ENCODE measurements at places on chromosomes 12 and 14.

GRCh38 chr12:123532808-123533649 lies 490 bp downstream of the RILPL1 start:
- DNase-seq, result peak; percentile 20

DNA sequence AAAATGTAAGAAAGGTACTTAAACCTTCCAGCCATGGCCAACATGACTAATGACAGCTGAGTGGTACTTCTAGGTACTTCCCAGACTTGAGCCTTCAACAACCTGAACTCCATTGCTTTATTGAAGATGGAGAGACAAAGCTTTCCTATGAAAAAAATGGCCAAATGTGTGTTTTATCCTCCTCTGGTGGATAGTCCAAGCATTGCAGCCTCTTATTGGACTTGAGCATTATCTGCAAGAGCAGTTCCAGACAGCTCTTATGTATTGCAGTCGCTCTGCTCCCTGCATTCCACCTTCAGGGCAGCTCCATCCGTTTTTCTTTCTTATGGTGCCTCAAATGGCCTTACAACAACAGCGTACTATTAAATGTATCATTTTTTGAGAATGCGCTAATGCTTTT lies 588.2 kb downstream of the NRXN3 start:
- peak; percentile 54 for DNase-seq

GRCh38 chr14:99125616-99126431 lies 146.2 kb downstream of the BCL11B start:
- no peak for DNase-seq

GRCh38 chr12:54479421-54479820 lies 6.0 kb upstream of the GTSF1 start:
- DNase-seq, result no peak

GRCh38 chr14:20697273-20698017 lies 8.9 kb downstream of the ANG start:
- no peak for DNase-seq

GRCh38 chr12:81231574-81232368 lies 153.9 kb downstream of the ACSS3 start:
- peak; percentile 46 for DNase-seq

GRCh38 chr12:91883811-91884210 lies 261.8 kb downstream of the BTG1 start:
- no peak for DNase-seq

- peak; percentile 61 for DNase-seq
These were observed 151.0 kb upstream of the LMO3 start for GRCh38 chr12:16756833-16757555.

- peak; percentile 27 for DNase-seq
These were observed 3.5 kb downstream of the RAB15 start for GRCh38 chr14:64968651-64969050.

GRCh38 chr14:68088451-68088854 lies 268.9 kb downstream of the RAD51B start:
- DNase-seq, result peak; percentile 16

- DNase-seq, result peak; percentile 75
These were observed 13.1 kb downstream of the KRT83 start for GRCh38 chr12:52307836-52308805.

GRCh38 chr12:13383379-13383778 lies 186.9 kb downstream of the EMP1 start:
- DNase-seq, result no peak

GRCh38 chr14:80124794-80125193 lies 86.5 kb downstream of the DIO2 start:
- DNase-seq, result no peak

DNA sequence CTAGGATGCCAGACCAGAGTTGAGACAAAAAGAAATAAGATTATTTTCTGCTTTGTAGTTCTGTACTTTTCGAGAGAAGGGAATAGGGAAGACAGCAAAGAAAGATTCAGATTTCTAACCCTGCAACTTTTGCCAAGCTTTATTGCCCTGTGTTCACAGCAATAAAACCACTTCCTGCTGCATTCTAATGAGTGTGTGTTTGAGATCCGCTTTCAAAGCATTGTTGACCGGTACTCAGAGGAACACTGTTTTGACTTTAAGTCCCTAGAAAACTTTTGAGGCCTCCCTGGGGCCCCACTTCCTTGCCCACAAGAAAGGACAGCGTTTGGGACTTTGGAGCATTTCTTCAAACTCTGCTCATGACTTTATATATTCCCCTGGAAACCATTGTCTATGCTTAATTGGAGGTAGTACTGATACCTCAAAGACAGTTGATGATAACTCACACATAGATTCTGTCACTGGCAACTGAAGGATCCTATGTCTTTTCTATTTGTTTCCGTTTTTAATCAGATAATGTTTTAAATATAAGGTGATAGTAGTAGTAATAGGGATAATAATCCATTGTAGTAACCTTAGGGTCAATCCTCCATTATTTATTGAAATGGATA lies 1.3 kb downstream of the RNASE6 start:
- no peak for DNase-seq

DNA sequence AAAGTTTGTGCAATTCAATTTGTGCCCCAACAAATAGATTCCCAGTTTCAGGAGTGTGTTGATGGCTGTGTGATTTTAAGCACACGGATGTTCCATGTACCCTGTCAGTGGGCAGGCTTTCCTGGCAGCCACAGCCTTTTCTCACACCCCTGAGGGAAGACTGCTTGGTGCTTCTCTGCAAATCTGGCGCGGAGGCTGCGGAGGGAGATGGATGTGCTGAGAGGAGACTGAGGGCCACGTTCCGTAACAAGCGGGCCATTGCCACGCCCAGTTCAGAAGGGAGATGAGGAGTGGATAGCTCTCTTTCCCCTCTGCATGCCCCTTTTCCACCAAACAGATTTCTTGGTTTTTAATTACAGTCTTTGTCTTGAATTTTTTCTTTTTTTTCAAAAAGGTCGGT lies 89.1 kb downstream of the BEGAIN start:
- DNase-seq, result peak; percentile 47

GRCh38 chr14:68690089-68690958 lies 102.5 kb downstream of the ZFP36L1 start:
- DNase-seq, result no peak

DNA sequence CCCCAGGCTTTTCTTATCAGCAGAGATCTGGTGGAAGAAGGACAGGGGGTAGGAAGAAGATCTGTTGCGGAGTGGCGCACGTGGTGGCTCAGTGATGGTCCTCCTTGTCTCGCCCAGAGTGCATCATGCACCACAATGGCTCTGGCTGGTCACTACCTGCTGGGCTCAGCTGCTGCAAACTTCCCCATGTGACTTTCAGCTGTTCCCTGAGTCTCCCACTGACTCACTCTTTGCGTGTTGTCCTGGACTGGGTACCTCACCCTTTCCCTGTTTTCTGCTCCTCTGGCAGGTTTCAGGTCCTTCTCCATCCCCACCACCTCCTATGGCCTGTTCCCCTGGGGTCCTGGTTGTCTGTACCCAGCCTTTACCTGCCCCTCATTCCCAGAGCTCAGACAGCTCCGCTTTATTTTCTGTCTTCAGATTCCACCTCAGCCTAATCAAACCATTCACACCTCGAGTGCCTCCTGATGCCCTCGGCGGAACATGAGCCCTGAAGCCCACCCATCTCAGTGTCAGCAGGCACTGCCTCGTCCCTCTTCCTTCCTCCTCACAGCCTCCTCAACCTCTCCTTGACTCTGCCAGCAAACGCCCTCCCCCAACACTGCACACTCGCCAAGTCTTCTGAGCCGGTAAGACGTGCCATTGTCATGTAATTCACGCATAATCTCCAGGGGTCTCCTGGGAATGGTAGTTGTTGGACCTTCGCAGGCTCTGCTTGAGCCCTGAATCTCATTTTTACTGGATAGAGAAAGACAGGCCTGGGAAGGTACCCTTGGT lies 1.8 kb downstream of the C1R start:
- no peak for DNase-seq

DNA sequence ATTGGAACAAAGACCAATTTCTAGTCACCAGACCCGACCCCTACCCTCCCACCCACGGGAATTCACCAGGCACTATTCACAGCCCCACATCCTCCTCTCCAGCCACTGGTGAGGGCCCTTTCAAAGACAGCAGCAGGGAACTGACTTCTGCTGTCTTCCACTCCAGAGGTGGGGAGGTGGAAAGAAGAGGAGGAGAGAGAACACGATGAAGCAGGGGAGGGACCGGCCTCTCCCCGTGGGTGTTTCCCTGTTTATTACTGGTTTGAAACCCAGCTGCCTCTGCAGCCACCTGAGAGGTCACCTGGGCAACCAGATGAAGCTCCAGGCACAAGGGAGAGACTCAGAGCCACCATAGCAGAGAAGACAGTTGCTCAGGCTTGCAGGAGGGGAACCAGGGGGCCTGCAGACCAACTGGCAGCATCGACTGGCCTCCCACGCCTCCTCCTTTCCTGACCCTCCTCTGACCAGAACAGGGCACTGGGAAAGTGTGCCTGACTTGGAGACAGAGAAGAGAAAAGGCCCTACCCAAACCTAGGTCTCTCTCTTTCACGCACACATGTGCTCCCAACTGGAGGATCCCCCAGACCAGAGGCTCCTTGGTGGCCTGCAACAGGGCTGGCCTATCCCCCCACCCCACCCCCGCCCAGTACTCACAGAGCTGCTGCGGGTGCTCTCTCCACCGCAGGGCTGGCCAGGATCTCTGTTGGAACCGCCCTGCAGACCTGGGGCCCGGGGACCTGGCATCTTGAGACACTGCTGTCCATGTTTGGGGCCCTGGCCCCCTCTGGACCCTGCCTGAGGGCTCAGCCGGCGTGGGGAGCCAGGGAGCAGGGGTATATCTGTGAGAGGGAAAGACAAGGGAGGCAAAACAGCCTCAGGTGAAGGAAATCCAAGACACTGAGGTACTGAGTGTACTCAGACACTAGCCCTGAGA lies 22.8 kb downstream of the ANO2 start:
- DNase-seq, result no peak

DNA sequence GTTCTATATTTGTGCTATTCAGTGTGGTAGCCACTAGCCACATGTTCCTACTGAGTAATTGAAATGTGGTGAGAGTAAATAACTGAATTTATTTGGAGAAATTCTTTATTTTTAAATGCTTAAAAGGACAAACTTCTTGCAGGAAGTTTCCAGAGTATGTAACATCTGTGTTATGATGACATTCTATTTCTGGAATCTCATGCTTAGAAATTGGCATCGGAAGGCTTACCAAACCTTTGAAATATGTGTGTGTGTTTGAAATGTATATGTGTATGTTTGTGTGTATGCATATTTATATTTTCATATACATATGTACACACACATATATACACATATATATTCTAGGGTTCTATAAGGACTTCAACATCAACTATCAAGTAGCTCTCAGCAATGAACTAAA lies 12.4 kb upstream of the WSCD2 start:
- DNase-seq, result no peak

DNA sequence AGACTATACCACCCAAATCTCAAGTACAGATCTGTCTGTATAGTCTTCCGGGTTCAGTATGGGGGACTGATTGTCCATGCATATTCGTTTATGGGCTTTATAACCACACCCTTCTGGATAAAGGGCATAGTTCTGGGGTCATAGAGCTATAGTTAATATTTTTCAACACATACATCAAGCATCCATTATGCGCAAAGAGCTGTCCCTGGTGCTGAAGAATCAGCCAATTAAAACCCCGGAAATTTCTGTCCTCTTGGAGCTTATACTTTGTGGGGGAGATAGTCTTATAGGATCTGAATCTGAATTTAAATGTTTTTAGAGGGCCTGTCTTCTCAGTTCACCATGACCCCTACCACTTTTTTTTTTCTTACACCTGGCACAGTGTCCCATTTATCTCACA lies 256.7 kb downstream of the SUDS3 start:
- no peak for DNase-seq

DNA sequence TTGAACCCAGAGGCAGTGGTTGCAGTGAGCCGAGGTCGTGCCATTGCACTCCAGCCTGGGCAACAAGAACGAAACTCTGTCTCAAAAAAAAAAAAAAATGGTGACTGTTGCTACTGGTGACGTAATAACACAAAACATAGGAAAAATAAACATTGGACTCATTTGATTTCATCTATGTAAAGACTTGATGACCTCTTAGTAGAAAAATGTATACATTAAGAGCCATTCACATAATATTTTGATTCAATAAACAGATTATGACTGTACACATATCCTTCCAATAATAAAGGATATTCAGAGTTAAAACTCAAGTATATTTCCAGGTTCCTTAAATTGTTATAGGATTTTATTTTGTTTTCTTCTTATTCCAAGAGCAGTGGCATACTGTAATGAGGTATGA lies 65.7 kb upstream of the AEBP2 start:
- no peak for DNase-seq

DNA sequence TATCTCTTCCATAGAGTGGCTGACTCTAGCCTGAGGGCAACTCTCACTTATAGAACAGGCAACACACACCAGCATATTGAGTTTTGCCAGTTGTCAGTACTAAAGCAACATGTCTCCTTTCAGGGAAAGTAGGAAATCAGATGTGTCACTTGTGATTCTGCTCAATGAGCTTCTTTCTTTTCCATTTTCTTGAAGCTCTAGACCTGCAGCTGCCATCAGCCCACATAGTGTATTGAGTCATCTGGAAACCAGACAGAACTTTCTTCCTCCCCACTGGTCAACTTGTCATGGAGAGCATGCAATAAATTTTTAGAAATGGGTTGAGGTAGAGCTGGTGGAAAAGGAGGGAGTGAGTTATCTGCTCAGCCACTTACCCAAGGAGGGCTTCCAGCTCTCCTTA lies 209.0 kb upstream of the PLEKHG7 start:
- no peak for DNase-seq

DNA sequence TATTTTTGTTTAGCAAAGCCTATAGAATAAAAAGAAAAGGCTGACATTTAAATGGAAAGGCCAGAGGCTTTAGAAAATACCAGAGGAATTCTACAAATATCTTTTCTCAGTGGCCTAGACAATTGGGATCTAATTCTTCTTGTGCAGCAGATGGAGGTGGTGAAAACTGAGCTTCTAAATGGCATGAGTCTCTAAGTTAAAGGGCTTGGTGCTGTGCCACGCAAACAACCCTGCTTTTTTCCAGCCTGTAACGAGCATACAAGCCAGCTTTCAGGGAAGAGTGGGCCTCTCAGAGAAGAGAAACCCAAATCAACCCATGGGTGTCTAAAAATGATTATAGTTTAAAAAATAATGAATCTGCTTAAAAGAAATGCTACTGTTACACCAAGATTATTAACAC lies 237.9 kb upstream of the NAV3 start:
- no peak for DNase-seq

GRCh38 chr14:86039176-86039575 lies 509.2 kb downstream of the FLRT2 start:
- no peak for DNase-seq

DNA sequence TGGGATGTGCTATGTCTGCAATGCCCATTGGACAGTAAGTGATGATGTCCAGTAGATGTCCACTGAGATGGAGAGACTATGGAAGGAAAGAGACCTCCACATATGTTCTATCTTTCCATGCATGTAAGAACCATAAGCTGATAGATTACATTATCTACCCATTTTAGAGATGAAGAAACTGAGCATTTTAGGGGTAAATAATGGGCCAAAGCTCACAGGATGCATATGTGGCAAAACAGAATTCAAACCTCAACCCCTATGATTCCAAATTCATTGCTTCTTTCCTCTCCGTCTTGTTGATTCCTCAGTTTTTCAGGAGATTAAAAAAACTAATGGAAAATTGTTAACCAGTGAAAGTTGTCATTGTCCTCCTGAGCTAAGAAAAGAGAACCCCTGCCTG lies 200.7 kb upstream of the PWP1 start:
- no peak for DNase-seq

Measured in NCI-H510A treated with DMSO at 0.1 percent for 48 hours (cell line).